ENCODE measurements at places on chromosomes 5 and 9. TPM values are rescaled to one million over a fixed set of nuclear protein-coding genes. Genes with fewer than 3 reads are reported as not detected.

Gene GPRIN1
- 7.1 TPM for total RNA-seq

Gene KCTD16
- total RNA-seq: 12.6 TPM

Gene CCL21
- total RNA-seq: not detected

Gene IRX2
- 0.90 TPM for total RNA-seq

Gene HMCN2
- not detected for total RNA-seq

Gene TNFAIP8
- 33.3 TPM for total RNA-seq

Gene LOX
- 193 TPM for total RNA-seq

Gene WNT8A
- total RNA-seq: not detected

Gene GPR150
- 0.27 TPM for total RNA-seq

Gene RNF20
- 59.9 TPM for total RNA-seq

Gene PDZD2
- under 0.01 TPM for total RNA-seq

Gene TXNDC15
- 39.9 TPM for total RNA-seq

Gene SLC6A19
- not detected for total RNA-seq

Gene PCDHB5
- 0.45 TPM for total RNA-seq

Gene IL7R
- total RNA-seq: 0.90 TPM

Gene TMEFF1
- 0.49 TPM for total RNA-seq

Gene FGF1
- 1.2 TPM for total RNA-seq

Gene GRHPR
- 133 TPM for total RNA-seq

Gene CHSY3
- total RNA-seq: 2.9 TPM

Gene NR6A1
- 1.2 TPM for total RNA-seq

Gene IFNA13
- total RNA-seq: not detected

Gene DMRT1
- not detected for total RNA-seq

Gene OGN
- total RNA-seq: 140 TPM

Gene POU5F2
- total RNA-seq: 3.1 TPM

Gene PPWD1
- total RNA-seq: 35.2 TPM

Gene MLANA
- not detected for total RNA-seq

Gene CDC20B
- not detected for total RNA-seq

Gene CEL
- 0.27 TPM for total RNA-seq

Gene CDO1
- total RNA-seq: 7.0 TPM

Gene ZCCHC10
- 7.8 TPM for total RNA-seq

Gene SDHA
- 92.6 TPM for total RNA-seq

Gene SVEP1
- total RNA-seq: 101 TPM

Gene ALDH1A1
- 8.8 TPM for total RNA-seq

Gene SELENOP
- 58.1 TPM for total RNA-seq

Gene ZNF879
- 5.2 TPM for total RNA-seq

Gene ADGRV1
- total RNA-seq: 0.18 TPM

Gene PTRH1
- 17.2 TPM for total RNA-seq

Gene PLAC8L1
- total RNA-seq: not detected

Gene RGS14
- 3.1 TPM for total RNA-seq
